ENCODE measurements at places on chromosomes 2 and 18.

DNA sequence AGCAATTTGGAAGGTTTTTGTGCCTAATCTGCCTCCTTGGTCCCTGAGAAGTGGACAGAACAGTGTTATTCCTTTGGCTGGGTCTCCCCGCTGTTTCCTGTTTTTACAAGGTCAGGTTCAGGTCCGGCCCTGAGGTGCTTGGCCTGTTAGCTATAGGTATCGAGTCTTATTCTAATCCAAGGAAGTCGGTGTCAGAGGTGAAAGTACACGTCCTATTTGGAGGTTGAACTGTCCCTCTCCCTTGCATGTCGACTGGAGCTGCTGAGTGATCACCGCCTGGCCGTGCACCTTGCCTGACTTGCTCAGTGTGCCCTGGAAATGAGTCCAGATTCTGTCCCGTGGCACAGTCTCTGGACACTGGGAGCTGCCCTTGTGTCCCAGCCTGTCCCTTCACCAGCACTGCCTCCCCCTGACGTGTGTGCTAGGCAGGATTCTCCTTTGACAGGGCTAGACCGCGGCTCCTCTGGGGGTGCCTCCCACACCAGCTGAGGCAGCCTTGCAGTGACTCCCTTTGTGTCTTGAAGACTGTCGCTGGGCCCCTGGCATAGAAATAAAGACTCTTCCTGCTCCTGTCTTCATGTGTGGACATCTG, 65.7 kb upstream of the RBM44 start:
- DNase-seq = peak; percentile 47

- DNase-seq = peak; percentile 32
These were observed 300.9 kb downstream of the PHLPP1 start for GRCh38 chr18:63016270-63016669.

DNA sequence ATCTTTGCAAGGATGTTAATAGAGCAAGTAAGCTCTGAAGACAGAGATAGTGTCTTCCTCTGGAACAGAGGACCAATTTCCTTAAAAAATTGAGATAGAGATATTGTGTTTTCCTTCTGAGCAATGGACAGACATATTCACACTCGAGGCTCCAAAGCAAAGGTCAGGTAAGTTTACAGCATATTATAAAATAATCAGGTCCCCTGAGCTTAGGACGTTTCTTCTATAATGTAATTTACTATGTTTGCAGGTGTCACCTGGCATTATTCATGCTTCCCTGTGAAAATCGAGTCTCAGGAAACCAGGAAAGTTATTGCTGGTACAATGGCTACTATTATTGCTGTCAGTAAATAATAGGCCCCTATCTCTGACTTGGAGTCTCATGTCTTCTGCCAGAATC, 1135.8 kb upstream of the ACVR2A start:
- no peak for DNase-seq

DNA sequence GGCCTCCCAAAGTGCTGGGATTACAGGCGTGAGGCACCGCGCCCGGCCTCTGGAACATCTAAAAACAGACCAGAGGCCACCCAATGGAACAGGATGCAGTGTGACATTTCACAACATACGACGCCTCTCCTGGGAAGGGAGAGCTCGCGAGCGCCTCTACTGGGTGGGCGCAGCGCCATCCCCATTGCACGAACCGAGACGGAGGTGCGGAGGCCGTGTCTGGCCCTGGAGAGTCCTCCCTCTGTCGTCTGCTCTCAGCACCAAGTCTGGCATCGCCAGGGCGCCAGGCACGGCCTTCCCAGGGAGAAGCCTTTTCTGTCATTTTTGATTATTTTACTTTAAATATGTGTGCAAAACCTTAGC, 9.4 kb upstream of the GBX2 start:
- peak; percentile 80 for DNase-seq

DNA sequence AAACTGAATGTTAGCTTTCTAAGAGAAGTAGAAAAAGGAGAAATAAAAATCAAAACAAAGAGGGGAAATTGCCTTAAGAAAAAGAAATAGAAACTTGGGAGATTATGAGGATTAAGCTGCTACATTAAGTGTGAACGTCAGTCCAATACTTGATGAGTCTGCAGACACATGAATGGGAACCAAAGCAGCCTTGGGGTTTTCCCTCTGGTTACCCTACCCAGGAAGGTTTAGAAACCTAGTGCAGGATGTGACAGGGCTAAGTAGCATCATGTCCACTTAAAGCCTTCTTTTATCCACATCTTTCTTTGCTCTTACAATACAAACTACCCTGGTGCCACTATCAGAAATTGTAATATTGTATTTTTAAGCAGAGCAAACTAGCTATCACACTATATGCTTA, 22.3 kb downstream of the SLC35F5 start:
- no peak for DNase-seq

DNA sequence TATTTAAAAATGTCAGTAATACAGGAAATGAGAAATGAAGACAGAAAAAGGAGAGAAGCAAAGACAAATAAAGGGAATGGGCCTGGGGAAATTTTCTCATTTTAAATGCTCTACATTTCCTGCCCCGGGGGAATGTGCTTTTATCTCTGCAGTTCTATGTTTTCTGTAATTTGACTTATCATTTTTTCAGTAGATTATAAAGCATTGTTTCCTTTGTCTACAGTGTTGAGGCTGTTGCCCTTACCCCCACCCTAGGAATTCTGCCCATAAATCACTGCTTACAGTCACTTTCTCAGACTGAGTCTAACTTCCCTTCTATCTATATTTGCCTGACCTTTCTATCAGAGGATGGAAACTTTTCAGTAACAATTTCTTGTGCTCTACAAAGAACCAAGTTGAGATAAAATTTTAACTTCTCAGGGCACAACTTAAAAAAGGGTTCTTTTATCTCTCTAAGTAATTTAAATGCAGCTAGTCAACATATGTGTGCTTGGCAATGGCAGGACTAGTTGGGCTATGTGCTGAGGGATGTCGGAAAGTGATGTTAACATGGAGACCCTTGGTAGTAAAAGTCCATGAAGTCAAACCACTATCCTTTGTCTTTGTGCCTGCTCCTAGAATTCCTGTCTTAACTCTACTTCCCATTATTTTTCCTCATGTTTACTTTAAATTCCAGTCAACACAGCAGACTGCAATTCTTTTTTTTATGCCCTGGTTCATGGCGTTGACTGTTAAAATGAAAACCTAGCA, 146.5 kb upstream of the MMADHC start:
- DNase-seq = no peak

DNA sequence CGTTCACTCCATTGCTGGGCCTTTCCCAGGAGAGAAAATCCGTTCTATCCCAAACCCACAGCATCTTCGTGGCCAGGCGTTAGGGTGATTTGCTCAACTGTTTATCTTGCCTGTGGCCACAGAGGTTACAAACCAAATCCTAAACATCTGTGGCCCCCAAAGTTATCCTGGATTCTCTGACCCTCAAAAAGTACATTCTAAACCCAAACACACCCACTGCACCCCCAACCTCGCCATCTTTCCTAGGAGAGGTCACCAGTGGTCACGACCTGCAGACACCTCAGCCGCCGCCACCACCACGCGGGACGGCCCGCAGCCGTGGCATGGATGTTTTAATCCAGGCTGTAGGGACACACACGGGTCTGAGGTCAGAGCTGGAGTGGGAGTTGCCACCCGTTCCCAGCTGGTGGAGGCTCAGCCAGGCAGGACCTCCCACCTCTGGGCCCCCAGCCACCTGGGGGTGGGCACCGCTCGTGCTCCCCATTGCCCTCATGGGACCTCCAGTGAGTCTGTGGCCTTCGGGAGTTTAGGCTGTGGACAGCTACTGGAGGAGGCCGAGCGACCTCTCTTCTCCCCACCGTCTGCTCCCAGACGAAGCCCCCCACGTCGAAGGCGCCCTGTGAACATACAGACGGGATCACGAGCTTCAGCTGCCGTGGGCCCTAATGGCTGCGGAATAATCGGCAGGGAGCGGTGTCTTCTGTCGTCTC, 72.0 kb downstream of the KCNG2 start:
- DNase-seq = no peak

DNA sequence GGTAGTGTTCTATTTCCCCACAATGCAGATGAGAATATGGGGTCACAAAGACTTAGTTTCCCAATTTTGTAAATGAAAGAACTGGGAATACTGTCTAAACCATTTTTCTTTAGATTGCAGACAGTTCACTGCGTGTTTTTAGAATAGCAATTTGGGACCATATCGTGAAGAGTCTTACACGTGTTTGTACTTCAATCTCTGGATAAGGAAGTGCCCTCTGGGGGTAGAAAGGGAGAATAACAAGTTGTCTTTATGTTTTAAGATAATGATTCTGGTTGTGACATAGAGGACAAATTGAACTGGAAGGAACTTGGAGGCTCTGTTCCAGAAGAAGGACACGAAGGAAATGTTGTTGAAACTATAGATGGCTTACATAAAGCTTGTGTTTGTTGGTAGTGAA, 457.7 kb downstream of the CBLN2 start:
- no peak for DNase-seq

GRCh38 chr2:71633086-71633485, 179.7 kb downstream of the DYSF start:
- DNase-seq = no peak

- DNase-seq = no peak
These were observed 19.0 kb upstream of the SERPINB2 start for GRCh38 chr18:63868546-63868945.

DNA sequence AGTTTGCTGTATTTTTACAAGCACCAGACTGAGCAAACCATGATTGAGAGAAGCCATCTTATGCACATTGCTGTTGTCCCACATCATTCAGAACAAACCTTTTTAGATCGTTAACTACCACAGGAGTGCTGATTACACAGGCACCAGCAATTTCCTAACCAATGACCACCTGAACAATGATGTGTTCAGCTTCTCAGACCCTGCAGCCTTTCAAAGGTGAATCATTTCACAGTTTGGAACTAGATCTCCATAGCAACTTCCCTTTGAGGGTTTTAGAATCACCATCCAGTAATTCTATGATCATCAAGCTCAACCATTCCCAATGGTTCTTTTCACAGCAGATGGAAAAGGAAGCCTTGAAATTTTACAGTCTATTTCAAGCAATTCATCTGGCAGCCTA, 71.4 kb downstream of the OLA1 start:
- DNase-seq = no peak

DNA sequence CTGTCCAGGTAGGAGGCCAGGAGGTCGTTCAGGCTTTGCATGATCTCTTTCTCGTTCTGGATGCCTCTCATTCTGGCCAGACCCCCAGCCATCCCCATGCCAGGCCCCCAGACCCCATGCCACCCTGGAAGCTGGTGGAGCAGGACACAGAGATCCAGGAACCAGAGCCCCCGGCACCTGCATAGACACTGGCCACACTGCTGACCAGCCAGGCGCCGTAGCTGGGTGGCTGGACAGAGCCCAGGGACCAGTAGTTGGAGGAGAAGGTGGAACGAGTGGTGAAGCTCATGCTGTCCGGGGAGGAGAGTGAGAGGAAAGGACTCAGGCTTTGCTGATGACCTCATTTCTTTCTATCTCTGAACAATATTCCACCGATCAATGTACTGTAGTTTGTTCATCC, 35.5 kb downstream of the SLC4A5 start:
- DNase-seq = no peak

DNA sequence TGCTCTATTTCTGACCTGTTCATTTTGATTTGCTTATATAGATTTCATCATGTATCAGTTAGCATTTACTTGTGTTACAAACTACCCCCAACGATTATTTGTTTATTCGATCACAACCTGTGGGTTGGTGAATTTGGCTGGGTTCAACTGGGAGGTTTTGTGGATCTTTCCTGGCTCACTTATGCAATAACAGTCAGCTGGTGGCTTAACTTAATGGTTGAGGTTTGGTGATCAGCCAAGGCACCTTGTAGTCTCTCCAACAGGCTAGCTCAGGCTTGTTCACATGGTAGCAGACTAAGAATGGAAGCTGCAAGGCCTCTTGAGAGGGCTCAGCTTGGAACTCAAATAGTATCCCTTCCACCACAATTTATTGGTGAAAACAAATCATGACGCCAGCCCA, 5.4 kb upstream of the PUM2 start:
- DNase-seq = no peak

DNA sequence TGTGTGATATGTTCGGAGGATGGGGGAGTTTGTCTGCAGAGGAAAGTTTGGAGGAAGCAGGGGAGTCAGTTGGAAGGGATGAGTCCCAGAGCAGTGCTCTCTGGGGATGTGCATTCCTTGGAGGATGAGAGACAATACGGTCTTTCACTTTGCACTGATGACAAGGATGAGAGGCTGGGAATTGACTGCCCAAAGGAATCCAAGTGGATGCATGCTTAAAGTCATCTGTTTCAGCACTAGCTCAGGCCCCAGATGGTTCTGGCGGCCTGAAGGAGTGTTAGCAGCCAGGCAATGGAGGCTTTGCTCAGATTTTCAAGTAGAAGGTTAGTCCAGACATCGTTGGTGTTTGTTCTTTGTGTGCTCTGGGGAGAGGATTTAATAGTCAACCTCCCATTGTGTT, 100.2 kb downstream of the CRIM1 start:
- no peak for DNase-seq

All from glutamatergic neuron (in vitro differentiated cells).